ENCODE measurements at places on chromosomes 2 and 18.

- DNase-seq: no peak
Measured at GRCh38 chr2:8096484-8096883, 585.4 kb upstream of the ID2 start.

- DNase-seq: no peak
Measured at GRCh38 chr2:239291475-239292350, 109.1 kb downstream of the HDAC4 start.

GRCh38 chr2:127179766-127180165 lies 40.3 kb downstream of the CYP27C1 start:
- no peak for DNase-seq

DNA sequence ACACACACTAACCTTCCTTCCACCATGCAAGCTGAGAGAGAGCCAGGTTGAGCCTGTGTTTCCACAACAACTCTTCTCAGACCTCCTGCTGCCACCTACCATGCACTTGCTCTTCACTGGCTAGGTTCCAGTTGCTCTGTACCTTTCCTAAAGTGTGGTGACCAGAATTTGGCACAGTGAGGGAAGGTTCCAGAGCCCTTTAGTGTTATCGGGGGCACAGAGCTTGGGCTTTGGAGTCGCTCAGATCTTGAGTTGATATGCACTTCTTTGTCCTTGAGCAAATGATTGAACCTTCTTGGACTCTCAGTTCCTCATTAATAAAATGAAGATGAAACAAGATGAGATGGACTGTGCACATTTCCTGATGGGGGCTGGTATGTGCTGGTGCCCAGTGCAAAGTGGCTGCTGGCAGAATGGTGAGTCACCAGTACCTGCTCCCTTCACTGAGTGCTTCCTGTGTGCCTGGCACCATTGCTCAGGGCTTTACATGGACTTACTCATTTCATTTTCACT lies 47.1 kb downstream of the NEDD4L start:
- DNase-seq: no peak

DNA sequence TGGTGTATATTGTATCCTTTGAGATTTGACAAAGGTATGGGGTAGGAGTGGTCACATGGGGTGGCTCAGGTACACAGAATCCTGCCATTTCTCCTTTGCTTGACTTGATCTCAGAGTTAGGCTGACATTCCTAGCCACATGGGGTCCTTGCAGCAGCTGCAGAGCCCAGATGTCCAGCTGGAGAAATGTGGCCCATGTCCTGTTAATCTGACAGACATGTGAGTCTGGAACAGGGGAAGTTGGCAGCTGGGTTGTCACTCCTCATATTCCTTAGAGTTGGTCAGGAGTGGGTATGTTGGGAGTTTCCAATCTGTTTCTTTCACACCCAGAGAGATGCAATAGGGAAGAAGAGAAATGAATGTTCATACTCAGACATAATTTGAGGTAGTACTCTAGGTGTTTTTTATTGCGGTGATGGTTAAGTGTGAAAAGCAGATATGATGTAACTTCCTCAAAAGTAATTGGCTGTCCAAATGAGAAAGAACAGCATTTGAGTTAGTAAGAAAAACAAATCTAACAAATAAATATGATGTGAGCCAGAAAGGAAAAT lies 402.6 kb upstream of the MEIS1 start:
- no peak for DNase-seq

GRCh38 chr2:204492417-204492816 lies 52.9 kb upstream of the PARD3B start:
- no peak for DNase-seq

GRCh38 chr2:158359846-158360245 lies 96.7 kb downstream of the CCDC148 start:
- DNase-seq: no peak

DNA sequence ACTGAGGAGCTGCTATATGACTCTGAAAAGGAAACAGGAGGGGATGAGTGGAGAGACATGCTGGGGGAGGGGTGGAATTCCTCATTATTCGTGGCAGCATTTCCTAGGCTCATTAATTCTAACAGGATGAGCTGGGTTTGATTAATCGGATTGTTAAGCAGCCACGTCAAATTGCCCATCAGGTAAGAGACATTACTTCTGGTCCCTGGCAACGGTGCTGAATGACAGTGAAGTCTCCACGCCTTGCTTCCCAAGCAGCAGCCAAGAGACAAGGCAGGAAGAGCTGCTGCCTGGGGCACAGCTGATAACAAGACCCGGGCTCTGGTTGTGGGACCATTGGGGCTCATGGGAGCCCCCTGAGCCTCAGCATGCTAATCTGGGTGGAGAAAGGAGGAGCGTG lies 86.6 kb downstream of the MARCHF4 start:
- DNase-seq: no peak

DNA sequence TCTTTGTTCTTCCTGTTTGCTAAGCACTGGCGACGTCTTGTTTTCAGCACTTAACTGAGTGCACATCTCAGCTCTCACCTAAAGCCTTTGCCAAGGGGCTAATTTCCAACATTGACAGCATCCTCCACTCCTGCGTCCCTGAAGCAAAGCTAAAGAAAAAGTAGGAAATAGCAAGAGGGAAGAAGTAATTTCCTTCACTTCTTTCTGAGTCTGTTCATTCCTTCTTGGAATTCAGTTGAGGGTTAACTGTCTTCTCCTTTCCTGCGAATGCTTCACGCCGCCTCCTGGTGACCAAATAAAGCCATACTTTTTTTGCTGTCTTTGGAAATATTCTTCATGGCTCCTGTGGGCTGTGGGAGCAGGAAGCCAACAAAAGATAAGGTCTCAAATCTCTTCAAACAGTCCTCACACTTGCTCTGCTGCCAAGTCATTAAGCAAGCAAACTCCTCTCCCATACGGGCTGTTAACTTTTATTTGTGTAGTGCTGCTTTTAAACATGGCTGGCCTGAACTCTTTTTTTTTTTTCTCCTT lies 100.9 kb downstream of the DPP10 start:
- no peak for DNase-seq

- DNase-seq: no peak
Measured at GRCh38 chr18:22032392-22032961, 136.9 kb upstream of the GATA6 start.

DNA sequence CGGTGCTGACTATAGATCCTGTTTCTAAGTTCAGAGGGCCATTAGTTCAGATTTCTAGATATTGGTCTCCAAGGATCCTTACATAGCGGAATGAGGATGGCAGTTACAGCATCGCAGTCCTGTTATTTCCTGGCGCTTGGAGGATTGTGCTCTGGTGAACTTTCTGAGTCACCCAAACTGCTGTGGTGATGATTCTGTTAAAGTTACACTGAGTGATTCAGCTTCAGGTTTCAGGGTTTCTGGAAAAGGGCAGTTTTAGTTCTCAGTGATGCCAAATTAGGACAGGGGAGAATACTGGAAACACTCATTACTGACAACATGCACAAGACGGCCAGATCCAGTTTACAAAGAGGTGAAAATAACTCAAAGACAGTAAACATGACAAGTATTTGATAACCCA lies 52.1 kb upstream of the ANKRD62 start:
- no peak for DNase-seq

GRCh38 chr2:25938345-25938744 lies 44.0 kb downstream of the KIF3C start:
- no peak for DNase-seq

- no peak for DNase-seq
Measured at GRCh38 chr18:32472841-32473240, 2.2 kb upstream of the GAREM1 start.

DNA sequence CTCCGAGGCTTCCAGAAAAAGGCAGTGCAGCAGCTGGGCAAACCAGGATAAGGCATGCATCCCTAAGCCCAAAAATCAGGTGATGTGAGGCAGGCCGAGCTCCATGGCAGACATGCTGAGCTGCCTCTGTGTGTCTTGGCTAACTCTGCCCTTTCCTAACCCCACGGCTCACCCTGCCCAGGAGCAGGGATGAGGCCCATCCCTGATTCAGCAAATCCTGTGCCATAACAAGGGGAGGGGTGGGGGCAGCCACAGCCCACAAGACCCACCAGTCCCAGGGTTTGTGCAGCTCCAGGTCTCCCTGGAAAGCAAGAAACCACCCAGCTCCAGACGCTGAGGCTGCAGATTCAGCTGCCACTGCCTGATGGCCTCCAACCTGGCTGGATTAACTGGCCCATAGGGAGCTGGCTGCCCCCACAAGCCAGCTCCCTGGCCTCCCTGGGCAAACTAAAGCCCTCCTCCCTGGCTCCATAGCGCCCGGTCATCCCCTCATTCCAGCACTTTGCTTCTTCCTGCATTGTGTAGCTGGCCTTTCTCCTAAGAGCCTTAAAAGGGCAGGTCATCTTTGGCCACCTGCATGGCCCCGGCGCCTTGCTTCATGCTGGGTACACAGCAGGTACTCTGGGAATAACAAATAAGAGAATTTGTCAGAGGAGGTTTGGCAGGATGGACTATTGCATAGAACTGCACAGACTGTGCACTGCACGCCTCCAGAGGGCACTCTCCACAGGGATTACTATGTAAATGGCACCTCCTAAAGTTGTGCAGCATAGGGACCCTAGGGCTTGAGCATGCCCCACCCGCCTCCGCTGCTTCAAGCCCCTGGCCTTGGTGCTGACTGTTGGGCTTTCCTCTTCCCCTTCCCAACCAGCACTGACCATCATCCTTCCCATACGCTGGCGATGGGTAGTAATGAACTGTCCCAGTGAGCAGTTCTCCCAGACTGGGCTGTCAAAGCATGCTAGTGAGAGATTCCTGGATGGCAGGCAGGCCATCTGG lies 10.7 kb downstream of the STEAP3 start:
- DNase-seq: no peak

DNA sequence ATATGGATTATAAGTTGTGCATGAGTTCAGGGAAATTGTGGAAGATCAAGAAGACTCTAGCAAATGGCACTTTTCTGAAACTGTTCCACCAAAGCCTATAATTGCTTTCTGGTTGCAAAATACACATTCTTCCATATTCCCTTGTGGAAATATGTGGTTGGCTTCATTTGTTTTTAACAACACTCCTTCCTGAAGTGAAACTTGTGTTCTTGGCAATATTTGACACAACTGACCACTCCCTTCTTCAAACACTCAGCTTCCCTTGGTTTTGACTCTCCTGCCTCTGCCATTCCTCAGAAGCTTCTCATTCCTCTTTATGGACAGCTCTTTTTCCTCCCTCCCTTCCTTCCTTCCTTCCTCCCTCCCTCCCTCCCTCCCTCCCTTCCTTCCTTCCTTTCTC lies 192.3 kb downstream of the PMAIP1 start:
- DNase-seq: no peak

GRCh38 chr2:125667630-125668029 lies 988.3 kb upstream of the GYPC start:
- DNase-seq: no peak

GRCh38 chr2:12168354-12168753 lies 421.9 kb downstream of the LPIN1 start:
- DNase-seq: no peak

- DNase-seq: no peak
Measured at GRCh38 chr2:24181849-24182248, 7.0 kb downstream of the FAM228A start.

GRCh38 chr2:172639823-172640222 lies 83.9 kb downstream of the PDK1 start:
- DNase-seq: no peak

- DNase-seq: no peak
Measured at GRCh38 chr2:241267249-241268067, 48.0 kb downstream of the HDLBP start.

DNA sequence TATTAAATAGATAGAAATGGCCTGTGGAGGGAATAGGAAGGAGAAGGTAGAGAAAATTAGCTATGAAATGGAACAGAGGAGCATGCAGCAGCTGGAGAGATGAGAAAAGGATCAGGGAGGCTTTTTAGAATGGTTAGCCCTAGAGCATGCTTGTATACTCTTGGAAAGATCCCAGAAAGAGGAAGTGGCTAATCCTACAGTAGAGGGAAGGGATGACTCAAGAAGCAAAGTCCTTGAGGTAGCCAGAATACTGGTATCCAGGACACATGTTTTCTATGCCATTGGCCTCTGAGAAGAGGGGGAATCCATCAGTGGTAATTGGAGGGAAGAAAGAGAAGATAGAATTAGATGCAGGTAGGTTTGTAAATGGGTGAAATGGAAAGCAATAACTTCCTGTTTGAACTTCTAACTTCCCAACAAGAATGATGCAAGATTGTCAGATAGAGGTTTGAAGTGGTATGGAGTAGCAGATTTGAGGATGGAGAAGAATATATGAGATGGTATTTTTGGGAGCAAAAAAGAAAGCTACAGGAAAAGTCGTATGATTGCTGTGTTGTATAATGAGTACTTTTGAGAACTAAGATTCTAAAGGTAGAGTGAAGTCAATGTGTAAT lies 17.1 kb upstream of the OSBPL6 start:
- DNase-seq: no peak

GRCh38 chr18:49922228-49922627 lies 108.9 kb upstream of the ACAA2 start:
- no peak for DNase-seq

GRCh38 chr2:19769513-19769912 lies 132.3 kb downstream of the TTC32 start:
- no peak for DNase-seq

GRCh38 chr2:161030260-161031063 lies 129.8 kb upstream of the TANK start:
- DNase-seq: no peak

DNA sequence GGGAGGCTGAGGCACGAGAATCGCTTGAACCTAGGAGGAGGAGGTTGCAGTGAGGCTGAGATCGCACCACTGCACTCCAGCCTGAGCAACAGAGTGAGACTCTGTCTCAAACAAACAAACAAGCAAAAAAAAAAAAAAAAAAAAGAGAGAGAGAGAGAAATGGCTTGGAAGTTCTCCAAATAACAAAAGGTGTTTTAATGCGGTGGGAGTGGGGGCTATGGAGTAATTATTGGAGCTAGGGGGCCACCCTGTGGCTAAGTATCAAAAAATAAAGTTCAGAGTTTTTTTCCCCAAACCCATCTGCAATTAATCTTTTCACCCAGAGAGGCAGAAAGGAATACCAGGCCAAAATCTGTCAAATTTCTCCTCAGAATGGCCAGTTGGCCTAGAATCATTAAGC lies 23.0 kb upstream of the CEP68 start:
- DNase-seq: no peak

GRCh38 chr2:56334622-56335021 lies 150.8 kb downstream of the CCDC85A start:
- DNase-seq: no peak

DNA sequence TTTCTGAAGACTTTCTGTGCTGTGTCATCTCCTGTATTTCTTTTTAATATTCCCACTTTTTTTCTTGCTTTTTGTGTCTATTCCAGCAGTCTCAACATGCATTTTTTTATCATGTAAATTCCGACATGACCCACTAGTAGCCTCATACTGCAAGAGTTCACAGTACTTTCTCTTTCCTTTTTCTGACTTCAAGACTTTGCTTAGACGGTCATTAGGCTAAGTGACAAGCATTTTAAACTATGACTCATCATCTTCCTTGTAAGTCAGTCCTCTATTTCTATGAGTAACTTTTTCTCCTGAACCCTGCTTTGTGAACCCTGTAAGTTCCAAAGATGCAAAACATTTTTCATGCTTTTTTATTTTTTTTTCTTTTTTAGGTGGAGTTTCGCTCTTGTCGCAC lies 381.2 kb downstream of the TXNL1 start:
- DNase-seq: no peak
